ENCODE measurements at places on chromosomes 7 and 10.

GRCh38 chr7:29122081-29122480 is 24.3 kb downstream of the CPVL start:
- no peak for DNase-seq

DNA sequence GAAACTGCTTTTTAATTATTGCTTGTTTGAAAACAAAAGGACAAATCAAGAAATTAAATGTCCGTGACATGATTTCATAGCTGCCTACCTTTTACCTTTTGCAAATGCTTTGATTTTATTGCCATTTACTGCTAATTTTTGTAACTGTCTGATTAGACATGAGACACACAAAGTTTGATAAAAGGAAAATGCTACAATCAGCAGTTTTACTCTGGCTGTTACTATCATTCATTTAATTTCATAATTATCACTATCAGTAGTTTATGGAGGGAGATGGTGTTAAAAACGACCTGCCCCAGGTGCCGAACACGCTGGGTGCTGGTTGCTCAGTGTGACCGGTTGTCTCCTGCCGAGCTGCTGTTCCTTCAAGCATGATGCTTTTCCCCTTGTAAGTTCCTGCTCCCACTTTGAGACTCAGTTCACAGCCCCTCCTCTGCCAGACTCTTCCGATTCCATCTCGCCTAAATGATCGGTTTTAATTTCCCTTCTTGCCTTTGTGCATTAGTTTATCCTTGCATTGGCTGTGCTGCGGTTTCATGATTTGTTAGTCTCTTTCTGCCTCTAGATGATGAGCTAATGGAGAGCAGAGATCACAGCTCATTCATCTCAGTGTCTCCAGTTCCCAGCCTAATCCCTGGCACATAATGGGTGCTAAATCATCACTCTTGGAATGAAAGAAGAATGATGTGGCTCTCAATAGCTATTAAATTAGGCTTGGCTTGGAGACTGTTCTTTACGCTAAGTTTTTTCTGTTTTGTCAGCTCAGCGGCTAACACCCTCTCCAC is 110.6 kb downstream of the PFKFB3 start:
- DNase-seq = no peak

- DNase-seq = no peak
Measured at GRCh38 chr7:137970253-137970975, 31.5 kb downstream of the CREB3L2 start.

GRCh38 chr10:48287417-48288391 is 13.2 kb upstream of the FRMPD2 start:
- DNase-seq = no peak

GRCh38 chr7:121621937-121622336 is 225.8 kb upstream of the FAM3C start:
- no peak for DNase-seq

DNA sequence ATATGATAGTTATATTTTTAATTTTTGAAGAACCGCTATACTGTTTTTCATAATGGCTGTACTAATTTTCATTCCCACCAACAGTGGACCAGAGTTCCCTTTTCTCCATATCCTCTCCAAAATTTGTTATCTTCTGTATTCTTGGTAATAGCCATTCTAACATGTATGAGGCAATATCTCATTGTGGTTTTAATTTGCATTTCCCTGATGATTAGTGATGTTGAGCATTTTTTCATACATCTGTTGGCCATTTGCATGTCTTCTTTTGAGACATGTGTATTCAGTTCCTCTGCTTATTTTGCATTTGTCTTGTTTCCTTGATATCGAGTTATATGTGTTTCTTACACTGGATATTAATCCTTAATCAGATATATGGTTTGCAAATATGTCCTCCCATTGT is 770.8 kb upstream of the MBL2 start:
- DNase-seq = no peak

GRCh38 chr7:11332865-11333228 is 359.2 kb downstream of the PHF14 start:
- no peak for DNase-seq

DNA sequence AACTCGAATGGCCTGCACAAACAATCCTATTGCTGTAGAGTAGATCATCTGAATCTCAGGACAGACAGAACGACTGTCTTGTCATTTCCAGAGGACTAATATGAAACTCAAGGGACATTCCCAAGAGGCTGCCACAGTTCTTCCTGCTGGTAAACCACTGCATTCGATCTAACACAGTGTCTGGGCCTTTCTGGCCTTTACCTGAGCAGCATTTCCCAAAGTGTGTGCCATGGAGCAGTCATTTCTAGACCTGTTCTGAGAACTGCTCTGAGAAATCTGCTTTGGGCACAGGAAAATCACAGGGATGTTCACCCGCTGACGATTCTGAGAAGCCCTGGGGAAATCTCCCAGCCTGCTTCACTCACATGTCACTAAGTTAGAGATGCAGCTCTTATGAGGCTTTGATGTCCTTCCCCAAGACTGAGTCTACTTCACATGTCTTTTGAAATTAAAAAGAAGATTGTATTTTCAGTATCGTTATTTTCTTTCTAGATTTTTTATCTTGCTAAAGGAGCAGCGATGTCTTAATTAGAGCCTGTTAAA is 18.4 kb downstream of the GPNMB start:
- DNase-seq = no peak
